ENCODE measurements at places on chromosomes 2 and 18.

GRCh38 chr2:3586220-3586619, 8.7 kb upstream of the COLEC11 start:
- no peak for DNase-seq

- no peak for DNase-seq
Observed at GRCh38 chr2:104504331-104505073, 349.4 kb upstream of the POU3F3 start.

DNA sequence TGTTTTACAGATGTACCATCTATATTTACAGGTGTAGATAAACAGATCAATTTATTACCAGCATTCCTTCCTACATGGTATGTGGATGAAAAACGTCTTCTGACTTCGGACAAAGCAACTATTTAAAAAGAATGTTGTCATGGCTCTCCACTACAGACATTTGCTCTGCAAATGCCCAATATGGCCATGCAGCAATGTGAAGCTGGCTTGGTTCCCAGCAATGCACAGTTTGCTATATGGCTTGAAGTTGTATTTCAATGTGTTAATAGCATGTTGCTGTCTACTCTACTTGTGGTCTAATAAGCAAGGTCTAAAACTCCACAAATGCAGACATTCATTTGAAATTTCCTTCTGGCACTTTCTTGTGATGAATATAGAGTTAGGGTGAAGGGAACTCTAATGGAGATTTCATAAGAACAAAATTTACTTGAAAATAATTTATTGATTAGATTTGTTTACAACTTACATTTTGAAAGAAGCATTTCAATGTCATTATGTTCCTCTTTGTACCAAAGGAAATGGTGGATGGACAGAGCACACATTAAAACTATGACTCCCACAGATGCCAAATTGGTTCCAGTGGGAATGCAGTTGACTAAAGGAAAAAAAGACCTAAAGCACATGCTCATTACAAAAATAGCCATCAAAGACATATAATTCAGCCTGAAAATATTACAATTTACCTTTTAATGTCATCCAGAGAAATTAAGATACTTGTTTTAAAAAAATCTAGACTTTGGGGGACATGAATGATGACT, 234.0 kb downstream of the DYM start:
- DNase-seq, result no peak

GRCh38 chr2:108593547-108594098, 59.4 kb downstream of the LIMS1 start:
- DNase-seq, result no peak

DNA sequence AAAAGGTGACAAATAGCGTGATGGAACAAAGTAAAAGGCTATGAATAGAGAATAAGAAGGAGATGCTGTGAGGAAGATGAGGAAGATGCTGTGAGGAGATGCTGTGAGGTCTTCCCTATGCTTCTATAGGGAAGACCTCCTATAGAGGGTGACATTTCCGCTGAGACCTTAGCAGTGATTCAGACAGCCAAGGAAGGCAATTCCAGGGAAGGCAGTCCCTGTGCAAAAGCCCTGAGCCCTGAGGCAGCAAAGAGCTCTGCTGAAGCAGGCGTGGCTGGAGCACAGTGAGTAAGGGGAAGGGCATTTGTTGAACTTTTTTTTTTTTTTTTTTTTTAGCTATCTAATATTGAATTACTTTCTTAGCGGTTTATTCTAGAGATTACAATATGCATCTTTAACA, 142.7 kb upstream of the FOSL2 start:
- no peak for DNase-seq

DNA sequence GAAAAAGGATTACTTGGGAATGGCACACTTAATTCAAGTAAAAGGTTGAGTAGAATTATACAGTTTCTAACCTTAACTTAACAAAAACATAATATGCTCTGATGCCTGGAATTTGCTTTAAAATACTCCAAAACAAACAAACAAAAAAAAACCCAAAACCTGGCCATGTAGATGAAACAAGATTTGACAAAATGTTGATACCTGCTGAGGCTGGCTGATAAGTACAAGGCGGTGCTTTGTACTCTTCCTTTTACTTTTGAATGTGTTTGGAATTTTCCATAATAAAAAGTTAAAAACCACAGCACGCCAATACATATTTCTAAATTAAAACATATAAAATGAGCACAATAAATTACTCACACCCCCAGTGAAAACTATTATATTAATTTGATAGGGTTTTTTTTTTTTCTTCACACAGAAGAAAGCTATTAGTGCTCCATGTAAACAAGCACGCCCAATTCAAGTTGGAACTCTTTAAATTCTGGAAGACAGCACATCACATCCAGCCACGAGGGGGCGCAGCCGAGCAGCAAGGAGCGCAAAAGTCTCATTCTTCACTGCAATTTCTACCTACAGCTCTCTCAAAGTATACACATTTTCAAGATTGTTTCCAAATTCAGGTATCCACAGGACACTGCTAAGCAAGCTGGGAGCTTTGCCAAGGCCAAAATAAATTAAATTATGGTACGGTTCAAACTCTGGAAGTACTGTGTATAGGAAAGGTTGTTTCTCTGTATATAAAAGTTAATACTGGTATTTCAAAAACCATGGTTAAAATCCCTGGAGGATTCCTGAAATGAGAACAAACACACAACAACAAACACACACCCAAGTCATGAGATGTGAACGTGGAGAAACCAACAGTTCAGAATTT, 7.5 kb downstream of the SERTAD2 start:
- DNase-seq, result peak; percentile 14

DNA sequence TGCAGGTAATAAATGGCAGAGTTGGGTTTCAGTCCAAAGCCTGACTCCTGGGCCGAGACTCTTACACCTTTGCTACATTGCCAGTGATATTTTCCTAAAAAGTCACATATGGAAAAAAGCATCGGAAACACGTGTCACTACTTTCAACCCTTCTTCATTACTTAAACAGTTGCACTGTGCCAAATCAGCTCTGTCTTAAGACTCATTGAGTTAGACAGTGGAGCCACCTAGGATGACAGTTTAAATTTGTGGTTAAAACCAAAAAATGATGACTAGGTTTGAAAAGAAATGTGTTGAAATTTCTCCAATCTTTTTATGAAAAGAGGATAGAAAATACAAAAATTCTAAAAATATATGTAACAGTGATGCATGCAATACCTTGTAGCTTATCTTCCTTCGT, 97.5 kb downstream of the TMEM247 start:
- no peak for DNase-seq

GRCh38 chr2:69164061-69164778, 151.2 kb downstream of the ANTXR1 start:
- no peak for DNase-seq

DNA sequence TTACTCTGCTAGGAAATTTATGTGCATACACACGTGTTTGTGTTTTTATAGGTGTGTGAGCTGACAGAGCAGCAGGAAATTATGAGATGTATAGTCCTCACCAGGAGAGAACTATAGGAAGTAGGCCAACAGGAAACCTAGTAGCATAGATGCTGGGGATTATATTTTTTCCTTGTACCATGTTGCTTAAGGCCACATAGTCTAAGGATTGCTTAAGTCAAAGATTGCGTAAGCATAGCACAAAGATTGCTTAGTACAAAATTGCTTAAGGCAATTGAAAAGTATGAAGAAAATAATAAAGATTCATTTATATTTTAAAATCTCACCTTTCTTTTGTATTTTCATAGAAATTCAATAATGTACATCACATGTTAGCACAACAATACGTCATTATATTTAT, 18.7 kb upstream of the CCDC102B start:
- DNase-seq, result no peak

GRCh38 chr2:170878066-170878465, 51.0 kb upstream of the GORASP2 start:
- no peak for DNase-seq
